ENCODE measurements at places on chromosomes 6 and 20.
A peak's percentile ranks its signal among the peaks of the same experiment; 100 is the strongest.

GRCh38 chr6:89067796-89068195 lies 12.8 kb upstream of the PNRC1 start:
- no peak for DNase-seq

DNA sequence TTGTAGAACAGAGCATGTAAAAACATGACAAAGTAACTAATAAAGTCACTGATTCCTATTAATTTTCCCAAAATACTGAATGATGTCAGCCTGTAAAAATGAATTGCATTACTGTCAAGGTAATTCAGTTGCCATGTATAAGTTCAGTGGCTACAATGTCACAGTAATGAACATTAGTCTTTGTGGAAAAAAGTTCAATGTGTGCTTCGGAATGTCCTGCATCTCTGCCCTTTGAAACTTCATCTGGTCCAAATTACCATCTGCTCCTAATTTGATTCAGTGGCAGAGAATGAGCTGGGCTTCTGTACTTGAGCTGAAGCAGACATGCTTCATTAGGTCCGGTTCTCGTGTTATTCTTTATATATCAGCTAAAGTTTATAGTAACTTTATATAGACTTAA lies 567.4 kb downstream of the COL12A1 start:
- DNase-seq: peak; percentile 48

DNA sequence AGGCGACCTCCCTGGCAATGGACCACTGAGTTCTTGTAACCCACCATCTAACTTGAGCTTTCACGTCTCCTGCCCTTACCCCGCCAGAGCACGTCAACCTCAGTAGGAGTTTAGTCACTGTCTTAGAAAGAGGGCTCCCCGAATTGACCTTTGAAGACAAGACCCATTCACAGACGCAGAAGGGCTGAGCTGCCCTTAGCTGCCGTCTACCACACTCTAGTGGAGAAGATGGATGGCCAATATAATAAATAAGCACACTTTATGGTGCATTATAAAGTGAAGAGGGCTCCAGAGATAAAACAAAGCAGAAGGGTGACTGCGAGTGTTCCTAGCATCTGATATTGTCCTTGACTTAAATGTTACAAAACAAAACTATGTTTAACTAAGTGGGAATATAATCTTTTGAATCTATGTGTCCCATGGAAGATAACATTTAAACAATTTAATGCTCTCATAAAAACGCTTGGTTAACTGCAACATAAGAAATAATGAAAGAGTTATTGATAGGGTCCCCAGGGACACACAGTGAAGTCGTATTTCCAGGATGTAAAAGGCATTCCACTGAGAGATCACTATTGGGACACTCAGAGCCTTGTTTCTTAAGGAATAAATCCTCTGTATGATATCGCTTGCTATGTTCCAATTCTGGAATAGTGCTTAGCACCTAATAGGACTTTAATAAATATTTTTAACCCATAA lies 261.1 kb downstream of the THBS2 start:
- no peak for DNase-seq

GRCh38 chr6:54718541-54719023 lies 128.0 kb upstream of the FAM83B start:
- DNase-seq: peak; percentile 62

DNA sequence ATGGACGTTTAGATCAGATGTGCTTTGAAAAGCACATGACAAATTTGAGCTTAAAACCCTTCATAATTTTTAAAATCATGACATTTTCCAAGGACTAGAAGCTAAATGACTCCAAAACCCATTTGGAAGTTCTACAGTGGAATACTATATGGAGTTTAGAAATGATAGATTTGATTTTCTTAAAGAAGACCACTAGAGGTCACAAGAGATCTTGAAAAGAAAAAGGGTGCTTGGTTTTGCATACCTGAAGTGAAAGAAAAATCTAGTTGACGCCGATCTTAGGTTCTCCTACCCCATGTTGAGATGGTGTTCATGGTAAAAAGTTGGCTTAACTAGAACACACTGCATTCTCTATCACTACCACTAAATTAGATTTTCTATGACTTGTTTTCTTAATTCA lies 31.5 kb downstream of the CFAP61 start:
- peak; percentile 63 for DNase-seq

GRCh38 chr6:158698931-158699330 lies 49.1 kb downstream of the SYTL3 start:
- DNase-seq: no peak

GRCh38 chr6:105235155-105235554 lies 55.3 kb upstream of the POPDC3 start:
- DNase-seq: no peak

DNA sequence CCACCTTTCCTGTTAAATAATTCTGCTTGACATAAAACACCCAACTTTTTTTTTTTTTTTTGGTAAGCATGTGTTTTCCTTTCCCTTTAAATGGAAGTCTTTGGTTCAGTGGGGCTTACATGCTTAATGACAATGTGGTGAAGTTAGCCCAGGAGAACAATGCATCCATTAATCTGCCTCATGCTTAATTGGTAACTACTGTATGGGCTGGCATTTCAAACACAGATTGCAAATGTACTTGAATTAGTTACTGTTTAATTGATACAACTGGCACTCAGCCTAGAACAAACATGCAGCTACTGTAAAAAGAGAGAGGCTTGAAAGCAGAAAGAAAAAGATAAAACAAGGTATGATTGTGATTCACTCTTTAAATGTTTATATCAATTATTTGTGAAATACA lies 483.6 kb upstream of the NOX3 start:
- DNase-seq: peak; percentile 40

GRCh38 chr20:8223091-8223870 lies 91.2 kb downstream of the PLCB1 start:
- DNase-seq: no peak

DNA sequence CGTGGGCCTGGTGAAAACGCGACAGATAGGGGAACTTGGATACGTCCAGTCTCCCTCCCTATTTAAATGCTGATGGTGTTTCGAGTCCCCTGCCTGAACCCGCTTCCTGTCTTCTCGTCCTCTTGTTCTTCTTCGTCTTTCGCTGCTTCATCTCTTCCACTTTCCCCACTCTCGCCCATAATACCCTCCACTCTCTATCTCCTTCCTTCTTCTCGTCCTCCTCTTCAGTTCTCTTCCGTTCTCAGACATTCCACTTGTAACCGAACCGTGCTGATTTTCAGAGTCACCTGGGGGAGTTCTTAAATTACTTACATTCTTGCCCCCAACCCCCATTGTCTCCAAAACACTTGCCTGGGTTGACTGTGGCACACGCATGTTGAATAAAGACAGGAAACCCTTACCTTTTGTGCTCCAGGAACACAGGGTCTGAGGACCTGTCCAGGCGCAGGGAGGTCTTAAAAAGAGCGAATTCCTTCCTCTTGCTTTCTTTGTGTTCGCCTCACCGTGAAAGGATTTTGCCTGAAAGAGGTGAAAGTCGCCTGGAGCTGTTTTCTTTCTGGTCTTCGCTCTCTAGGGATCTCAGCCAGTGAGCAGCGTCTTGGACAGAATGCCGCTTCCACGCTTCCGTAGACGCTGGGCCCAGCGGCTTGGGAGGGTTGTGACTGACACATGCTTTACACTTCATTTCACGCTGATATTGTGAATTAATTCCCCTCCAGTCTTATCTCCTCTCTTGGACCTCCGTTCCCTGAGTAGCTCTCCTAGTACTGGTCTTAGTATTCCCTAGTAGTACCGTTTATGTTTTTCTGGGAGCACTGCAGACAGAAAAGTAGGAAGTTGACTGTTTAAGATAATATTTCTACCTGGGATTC lies 184.0 kb downstream of the GPX5 start:
- no peak for DNase-seq

All from eye (tissue), 1 donor.